SK-N-SH (cell line): ENCODE measurements at places on chromosomes 2 and 18.

DNA sequence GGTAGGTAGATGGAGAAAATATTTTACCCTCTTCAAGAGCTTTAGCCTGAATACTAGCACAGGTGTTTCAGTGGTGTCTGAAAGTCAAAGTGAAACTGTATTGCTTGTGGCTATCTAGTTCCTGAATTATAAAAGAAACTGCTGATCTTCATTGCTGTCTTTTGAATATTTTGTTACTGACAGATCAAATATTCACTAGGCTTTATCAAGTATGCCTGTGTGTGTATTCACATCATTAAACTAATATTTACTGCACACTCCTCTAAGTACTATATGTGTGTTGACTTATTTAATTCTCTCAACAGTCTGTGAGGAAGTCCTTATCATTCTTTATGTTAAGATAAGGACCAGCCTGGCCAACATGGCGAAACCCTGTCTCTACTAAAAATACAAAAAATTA is 139.6 kb downstream of the SOCS6 start:
- no peak for DNase-seq

GRCh38 chr2:152385650-152386049 is 50.7 kb downstream of the FMNL2 start:
- DNase-seq: no peak

- DNase-seq: no peak
Observed at GRCh38 chr2:173056705-173057364, 18.8 kb upstream of the MAP3K20 start.

- no peak for DNase-seq
Observed at GRCh38 chr18:46344416-46345180, 240.4 kb downstream of the HAUS1 start.

DNA sequence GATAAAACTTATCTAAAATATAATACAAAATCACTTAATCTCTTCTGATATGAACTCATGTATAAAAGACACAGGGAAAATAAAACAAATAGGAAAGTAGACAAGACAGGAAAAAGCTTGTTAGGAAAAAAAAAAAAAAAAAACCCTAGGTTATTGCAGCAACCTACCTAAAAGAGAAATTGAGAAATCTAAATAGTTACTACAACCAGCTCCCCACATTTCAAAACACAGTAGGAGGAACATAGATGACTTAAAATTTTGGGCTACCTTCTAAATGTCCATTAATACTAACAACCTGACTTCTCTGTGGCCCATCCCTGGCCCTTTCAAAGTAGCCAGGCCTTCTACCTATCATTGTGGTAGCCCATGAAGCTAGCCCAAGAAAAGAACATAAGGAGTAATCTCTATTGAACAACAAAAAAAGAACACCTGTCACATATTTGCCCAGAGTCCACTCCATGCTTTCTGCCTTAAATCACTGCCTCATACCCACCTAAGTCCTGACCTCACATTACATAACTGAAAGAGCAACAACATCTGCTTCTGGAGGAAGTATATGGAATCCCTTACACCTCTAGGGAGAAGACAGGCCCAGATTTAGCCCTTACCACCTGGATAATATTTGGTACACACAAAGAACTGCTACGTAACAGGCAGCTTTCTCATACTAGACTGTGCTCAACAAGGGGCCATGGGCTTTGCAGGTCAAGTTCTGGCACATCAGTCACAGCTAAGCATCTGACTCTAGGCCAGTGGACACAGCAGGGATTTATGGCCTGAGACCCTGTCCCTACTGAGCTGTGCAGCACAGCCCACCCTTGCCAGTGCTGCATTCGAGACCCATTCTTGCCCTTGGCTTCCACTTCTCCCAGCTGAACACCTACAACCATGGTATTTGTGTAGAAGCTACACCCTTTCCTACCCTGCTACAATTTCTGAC is 8.5 kb downstream of the SUCLG1 start:
- DNase-seq: no peak

GRCh38 chr18:46393961-46394360 is 263.1 kb downstream of the LOXHD1 start:
- no peak for DNase-seq

DNA sequence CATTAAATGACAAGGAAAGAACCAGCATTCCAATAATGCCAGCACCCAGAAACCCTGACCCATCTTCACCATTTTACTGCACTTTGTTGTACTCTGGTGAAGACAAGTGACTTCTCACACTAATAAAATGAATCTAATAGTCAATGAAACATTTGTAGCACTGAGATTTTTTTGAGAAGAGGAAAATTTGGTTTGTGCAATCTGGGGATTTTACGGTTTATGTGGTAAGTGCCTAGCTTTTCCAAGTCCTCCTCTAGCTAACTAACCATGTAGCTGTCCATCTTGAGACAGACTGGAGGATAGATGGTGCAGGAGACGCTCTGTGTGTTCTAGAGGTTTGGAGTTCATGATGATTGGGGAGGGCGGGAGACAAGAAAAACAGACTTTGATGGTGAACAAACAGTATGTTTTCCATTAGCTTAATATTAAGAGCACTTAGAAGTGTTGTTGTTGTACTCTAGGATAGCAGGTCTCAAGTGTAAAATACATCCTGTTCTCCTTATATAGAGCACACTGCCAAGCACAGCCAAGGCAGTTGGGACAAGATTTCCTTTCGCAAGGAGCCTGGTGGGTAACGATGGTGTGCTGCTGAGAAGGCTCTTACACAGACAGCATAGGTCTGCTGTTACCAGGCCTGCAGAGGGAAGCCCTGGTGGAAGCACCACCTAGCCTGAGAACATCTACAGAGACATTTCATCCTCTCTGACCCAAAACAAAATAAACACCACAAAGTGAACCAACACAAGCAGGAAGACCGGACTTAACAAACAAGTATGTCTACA is 83.7 kb downstream of the BCL11A start:
- no peak for DNase-seq

DNA sequence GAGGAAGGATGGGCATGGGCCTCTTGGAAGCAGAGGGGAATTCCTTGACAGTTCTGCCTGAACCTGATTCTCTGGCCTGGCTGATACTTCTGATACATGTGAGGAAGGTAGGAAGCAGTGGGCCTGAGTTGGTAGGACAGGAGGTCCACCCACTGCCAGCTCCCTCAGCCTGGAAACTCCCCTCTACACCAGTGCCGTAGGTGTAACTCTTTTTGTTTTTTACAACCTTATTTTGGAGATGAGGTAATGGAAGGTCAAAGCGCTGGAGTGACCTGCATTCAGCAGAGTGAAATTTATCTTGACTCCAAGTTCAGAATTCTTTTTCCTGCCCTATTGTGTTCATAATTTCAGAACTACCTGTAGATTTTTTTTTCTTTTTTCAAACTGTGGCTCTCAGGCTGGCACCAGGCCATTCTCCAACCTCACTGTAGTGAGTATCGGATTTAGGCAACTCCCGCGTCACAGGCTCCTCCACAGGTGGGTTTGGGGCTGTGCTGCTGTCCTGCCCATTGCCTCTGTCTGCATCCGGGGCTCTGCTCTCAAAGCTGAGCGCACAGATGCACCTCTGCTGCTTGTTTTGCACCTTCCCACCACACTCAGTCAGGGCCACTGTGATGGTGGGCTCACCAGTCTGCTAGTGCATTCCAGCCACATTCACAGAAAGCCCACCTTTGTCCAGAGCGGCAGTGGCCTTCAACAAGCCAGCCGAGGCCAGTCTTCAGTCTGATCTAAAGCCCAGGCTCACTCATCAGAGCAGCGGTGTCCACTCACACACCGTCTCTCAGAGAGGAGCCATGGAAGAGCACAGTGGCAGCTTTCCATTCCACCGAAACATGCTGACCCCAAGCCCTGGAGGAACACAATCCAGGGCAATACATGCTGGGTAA is 87.2 kb downstream of the UXS1 start:
- DNase-seq: no peak

DNA sequence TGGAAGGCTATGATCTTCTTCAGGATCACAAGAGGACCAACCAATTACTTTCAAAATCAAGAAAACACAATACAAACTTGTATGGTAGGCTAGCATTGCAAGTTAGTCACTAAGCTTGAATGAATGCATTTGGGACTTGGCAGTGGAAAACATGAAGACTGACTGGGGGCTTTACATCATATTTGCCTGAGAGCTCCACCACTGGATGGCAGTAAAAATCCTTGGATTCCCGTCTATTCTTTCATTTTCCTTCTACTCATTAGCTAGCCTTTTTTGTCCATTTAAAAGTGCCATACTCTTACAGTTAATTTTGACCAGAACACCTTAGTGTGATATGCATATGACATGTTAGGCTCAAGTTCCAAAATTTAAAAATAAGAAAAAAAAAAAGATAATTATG is 63.5 kb upstream of the RASGRP3 start:
- peak; percentile 18 for DNase-seq

GRCh38 chr2:946073-946948 is 4.3 kb upstream of the SNTG2 start:
- no peak for DNase-seq
